HTR-8/SVneo (cell line): ENCODE measurements at places on chromosomes 6 and 20.

DNA sequence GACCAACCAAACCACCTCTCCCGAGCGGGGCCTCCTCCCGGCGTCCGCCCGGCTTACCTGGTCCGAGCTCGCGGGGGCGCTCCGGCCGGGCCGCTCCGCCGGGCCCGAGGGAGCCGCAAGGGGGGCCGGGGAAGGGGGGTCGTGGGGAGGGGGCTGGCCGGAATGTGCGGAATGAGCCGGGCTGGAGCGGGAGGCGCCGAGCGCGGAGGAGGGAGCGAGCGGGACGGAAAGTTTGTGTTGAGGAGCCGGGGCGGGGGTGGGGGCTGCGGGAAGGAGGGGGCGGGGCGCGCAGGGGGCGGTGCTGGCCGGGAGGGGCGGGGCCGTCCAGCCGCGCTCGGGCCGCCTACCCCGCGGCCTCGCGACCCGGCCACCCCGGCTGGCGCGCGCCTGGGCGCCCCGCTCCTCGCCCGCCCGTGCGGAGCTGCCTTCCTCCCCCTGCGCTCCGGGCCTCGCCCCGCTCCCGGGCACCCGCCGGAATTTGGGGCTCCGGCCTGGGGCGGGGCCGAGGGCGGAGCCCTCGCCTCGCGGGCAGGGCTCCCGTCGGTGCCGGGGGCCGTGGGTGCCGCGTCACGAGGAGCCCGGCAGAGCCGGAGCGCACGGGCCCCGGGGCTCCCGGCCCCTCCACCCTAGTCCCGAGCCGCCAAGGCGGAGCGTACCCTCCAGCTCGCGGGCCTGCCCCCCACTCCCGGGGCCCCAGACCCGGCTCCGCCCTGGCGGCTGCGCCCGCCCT, at the start of gene TEAD3:
TEAD3 (minus strand) TSS at position 239 of the 730 bp plus-strand sequence.
- DNase-seq = peak; percentile 82

DNA sequence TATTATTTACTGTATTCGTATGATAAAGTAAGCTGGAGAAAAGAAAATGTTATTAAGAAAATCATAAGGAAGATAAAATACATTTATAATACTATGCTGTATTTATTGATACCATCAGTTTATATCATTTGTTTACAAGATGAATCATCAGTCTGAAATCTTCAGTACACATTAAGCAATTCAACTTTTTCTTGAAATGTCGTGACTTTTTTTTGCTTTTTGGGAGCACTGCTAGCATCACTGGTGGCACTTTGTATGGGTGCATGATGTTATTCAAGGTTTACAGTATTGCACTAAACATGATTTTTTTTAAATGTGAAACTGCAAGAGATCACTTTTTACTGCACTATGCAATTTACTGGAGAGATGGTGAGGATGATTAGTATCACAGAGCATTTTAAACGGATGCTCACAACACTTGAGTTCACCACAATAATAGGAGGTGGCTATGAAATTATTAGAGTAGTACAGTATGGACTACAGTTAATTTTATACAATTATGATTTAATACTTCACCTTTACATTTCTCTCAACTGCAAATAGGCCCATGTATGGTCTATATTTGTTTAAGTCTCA, 85.9 kb downstream of the SNAP25 start:
- DNase-seq = no peak

DNA sequence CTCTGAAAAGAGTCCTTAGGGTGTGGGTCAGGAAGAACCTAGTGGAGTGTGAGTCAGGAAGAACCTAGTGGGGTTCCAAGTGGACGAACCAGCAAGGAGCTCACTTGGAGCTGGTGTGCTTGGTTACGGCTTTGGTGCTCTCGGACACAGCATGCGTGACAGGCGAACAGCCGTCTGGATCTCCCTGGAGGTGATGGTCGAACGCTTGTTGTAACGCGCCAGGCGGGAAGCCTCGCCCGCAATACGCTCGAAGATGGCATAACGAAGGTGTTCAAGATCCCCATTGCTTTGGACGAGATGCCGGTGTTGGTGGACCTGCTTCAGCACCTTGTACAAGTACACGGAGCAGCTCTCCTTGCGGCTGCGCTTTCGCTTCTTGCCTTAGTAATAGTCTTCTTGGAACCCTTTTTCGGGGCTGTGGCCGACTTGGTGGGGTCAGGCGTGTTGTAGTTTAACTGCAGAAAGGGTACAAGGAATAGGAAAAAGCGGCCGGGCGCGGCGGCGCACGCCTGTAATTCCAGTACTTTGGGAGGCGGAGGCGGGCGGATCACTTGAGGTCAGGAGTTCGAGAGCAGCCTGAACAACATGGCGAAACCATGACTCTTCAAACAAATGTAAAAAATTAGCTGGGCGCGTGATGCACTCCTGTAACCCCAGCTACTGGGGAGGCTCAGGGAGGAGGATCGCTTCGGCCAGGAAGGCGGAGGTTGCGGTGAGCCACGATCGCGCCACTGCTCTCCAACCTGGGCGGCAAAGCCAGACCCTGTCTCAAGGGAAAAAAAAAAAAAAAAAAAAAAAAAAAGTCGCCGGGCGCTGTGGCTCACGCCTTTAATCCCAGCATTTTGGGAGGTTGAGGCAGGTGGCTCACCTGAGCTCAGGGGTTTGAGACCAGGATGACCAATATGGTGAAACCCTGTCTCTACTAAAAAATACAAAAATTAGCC, 48.0 kb downstream of the OR2B2 start:
- DNase-seq = no peak

DNA sequence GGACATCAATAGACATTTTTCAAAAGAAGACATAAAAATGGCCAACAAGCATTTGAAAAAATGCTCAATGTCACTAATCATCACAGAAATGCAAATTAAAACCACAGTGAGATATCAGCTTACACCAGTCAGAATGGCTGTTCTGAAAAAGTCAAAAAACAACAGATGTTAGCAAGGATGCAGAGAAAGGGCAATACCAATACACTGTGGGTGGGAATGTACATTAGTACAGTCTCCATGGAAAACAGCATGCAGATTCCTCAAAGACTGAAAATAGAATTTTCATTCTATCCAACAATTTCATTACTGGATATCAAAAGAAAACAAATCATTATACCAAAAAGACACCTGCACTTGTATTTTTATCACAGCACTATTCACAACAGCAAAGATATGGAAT, 85.3 kb downstream of the DCDC2 start:
- DNase-seq = no peak

DNA sequence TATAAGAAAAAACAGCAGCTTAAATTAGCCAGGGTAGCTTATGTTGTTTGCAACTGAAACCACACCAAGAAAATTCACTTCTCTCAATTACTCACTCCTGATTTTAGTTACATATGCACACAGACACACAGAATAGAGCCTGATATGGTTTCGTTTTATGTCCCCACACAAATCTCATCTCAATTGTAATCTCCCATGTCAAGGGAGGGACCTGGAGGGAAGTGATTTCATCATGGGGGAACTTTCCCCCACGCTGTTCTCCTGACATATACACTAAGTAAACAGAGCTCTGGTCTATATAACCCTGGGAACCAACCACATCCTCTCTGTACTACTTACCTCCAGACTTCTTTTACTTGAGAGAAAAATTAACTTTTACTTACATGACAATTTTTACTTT, 9.8 kb downstream of the OR12D1 start:
- no peak for DNase-seq

- no peak for DNase-seq
These were observed 1.9 kb downstream of the DHX16 start for GRCh38 chr6:30670760-30671527.

DNA sequence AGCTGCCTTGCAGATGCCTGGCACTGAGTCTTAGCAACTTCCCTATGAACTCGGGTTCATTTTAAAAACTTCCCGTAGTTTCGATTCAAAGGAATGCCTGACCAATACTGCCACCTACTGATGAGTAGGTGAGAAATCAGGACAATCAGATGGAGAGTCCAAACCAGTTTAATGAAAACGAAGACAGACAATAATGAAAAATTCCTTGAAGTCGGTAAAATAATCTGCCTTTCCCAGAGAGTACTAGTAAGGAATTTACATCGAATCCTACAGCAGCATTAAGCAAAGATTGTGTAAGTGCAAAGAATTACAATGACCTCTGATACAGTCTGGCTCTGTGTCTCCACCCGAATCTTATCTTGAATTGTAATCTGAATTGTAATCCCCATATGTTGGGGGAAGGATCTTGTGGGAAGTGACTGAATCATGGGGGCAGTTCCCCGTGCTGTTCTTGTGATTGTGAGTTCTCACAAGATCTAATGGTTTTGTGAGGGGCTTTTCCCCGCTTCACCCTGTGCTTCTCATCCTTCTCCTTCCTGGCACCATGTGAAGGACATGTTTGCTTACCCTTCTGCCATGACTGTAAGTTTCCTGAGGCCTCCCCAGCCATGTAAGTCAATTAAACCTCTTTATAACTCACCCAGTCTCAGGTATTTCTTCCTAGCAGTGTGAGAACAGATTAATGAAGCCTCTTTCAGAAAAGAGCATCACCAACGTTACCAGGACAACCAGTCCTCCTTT, 134.4 kb downstream of the ARHGAP18 start:
- DNase-seq = peak; percentile 60

GRCh38 chr6:36955671-36956445, 1.3 kb downstream of the PI16 start:
- no peak for DNase-seq
